Hematopoietic multipotent progenitor cell treated with erythropoietin and hydrocortisone succinate and interleukin-3 and kit ligand, for 17 days (in vitro differentiated cells): ENCODE measurements at places on chromosomes 7 and 10.

DNA sequence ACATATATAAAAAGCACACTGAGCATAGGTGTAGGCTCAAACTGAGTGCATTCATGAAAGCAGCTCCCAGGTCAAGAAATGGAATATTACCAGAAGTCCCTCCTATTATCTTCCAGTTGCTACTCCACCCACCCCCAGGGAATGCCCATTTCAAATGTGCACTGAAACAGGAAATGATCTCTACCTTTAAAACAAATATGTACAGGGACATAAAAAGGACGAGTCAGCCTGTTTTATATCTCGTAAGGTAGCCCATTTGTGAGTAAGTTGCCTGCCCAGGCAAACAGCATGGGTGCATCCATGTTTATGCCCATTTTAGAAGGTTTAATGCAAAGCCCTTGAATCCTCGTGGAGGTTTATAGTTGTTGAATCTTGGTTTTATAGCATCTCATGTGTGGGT lies 10.4 kb downstream of the FFAR4 start:
- DNase-seq = no peak

- DNase-seq = no peak
Measured at GRCh38 chr10:89981891-89982290, 280.5 kb downstream of the KIF20B start.

- DNase-seq = no peak
Measured at GRCh38 chr10:63719226-63719856, 198.1 kb downstream of the REEP3 start.

DNA sequence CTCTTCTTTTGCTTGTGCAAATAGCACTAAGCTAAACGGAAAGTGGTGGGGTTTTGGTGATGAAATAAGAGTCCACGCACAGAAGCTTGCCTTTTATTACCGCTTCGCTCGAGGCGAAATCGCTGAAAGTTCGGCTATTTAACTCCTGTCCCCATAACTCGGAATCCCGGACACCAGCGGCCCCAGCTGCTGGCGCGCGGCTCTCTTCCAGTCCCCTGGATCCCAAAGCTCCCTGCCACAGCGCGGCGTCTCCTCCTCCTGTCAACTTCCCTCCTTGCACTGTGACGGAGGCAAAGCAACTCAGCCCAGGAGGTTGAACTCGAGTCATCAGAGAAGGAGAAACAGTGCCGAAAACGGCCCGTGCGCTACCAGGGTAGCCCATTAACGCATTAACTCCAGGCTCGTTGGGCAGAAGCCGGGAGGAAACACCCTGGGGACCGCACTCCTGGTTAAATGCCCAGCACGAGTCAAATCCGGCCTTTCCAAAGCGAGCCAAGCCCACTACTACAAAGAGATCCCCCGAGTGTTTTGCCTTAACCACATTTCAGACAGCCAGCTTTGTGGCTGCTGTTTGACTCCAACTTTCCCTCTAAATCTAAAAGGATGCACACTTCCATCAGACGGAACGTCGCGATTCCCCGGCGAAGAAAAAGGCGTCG lies 1.3 kb downstream of the SEMA3D start:
- no peak for DNase-seq

DNA sequence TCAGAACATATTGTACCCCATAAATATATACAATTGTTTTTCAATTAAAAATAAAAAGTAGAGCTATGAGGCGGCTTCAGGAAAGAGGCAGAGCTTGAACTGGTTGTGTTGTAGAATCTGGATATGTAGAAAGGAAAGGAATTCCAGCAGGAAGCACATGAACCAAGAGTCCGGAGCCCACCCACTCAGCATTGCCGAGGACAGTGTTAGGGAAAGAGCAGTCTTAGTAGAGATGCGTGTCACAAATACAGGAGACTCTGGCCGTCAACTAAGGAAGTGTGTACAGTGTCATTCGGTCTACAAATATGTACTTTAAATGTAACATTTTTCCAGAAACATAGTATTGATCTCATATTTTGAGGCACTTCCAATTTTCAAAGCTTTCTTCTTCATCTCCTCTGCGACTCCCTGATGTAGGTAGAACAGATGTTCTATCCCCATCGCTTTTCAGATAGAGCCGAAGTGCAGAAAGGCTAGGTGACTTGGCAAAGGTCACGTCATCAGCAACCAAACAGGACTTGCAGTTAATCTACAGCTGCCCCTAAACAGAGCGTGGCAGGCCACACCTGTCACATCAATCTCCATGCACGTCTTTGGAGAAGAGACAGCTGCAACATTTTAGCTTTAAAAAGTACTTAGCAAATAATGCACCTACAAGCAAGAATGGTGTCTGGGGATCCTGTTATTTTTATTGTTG lies 25.3 kb upstream of the GJD4 start:
- no peak for DNase-seq

DNA sequence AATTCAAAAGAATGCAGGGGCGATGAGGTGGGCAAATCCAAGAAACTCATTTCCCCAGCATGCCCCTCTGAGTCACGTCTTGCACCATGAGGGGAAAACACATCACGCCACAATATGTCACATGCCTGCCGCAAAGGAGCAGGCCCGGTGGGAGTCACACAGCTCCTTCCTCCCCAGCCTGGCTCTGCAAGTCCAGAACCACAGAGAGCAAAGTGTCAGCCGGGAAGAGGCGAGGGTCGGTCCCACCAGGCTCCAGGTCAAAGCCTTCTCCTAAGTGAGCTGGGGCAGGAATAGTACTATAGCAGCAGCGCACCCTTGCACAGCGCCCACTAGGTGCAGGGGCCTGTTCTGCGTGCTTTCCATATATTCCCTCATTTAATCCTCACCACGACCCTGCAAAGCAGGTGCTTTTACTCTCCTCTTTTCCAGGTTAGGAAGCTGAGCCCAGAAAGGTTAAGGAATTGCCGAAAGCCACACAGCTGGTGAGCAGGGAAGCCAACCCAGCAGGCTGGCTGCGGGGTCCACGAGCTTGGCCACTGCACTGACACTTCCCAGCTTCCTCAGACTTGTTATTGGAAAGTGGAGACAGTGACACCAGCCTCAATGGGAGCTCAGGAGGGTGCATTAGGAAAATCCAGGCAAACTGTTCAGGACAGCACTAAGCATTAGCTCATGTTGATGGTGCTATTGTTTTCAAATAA lies 94.0 kb upstream of the ZMIZ1 start:
- peak; percentile 49 for DNase-seq

GRCh38 chr10:31803606-31804351 lies 124.9 kb downstream of the ARHGAP12 start:
- no peak for DNase-seq

GRCh38 chr7:69640925-69641594 lies 42.8 kb downstream of the AUTS2 start:
- no peak for DNase-seq

DNA sequence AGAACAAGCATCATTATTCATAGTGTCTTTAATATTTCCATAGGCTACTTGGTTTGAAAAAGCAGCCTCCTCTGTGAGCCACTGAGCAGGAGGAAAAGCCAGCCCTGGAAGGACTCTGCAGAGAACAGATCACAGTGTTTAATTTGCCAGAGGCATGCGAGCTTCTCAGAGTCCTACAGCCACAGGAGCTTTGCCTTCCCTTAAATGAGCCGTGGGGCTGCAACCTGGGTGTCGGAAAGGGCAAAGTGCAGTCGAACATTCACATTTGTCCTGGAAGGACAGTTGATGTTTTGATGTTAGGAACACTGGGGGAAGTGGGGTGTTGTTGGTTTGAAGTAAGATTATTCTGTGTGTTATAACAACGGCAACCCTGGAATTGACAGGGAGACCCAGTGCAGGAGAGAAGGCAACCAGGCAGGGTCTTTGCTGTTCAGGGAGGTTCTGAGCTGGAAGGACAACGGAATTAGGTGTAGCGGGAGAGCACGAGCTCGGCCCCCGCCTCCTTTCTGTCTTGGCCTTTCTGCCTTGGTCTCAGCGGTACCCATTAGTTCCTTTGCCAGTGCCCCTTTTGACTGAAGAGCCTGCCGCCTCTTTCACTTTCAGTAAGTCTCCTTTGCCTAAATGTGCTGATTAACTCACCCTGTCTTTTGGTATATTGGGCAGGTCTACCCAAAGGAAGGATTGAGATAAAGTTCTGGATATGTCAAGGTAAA lies 192.3 kb upstream of the PITRM1 start:
- DNase-seq = no peak
